ENCODE measurements at places on chromosomes 3 and 15.

- no peak for DNase-seq
Measured at GRCh38 chr3:45078910-45079522, 52.9 kb downstream of the CLEC3B start.

DNA sequence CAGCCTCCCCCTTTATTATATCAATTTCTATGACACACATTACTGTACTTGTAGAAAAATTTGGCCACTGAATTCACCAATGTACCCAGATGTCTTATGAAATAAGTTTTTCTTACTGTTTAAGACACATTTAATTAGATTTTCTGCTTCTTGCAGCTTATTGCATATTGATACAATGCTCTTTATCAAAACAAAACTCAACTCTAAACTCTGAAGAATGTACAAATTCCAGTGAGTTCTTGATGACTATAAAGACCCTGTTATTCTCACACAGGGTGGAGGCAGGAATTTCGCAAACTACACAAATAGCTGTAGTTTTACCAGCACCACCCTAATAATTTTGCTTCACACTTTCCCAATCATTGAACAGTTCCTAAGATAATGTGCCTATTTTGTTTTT, 22.0 kb downstream of the CMTM6 start:
- DNase-seq = no peak

DNA sequence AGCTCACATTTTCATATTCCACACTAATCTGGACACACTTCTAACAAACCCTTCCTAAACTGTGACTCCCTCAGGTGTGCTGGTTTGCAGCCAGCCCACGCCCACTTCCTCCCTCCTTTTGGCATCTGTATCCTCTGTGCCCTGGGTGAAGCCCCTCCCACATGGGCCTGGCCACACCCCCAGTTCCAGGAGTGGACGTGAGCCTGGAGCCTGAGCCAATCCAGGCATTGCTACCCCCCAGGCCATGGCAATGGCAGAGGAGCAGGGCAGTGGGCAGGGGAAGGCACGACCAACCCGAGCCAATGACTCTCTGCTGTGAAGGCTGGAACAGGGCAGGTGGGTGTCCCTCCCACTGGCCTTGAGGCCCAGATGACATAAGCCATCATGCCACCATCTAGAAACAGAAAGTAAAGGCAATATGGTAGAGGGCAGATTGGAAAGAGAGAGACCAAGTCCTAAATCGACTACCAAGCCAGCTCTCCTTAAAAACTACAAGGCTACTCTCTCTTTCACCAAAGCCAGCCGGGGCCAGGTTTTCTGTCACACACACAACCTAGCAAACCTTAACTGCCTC, 18.6 kb downstream of the FAM174B start:
- no peak for DNase-seq

DNA sequence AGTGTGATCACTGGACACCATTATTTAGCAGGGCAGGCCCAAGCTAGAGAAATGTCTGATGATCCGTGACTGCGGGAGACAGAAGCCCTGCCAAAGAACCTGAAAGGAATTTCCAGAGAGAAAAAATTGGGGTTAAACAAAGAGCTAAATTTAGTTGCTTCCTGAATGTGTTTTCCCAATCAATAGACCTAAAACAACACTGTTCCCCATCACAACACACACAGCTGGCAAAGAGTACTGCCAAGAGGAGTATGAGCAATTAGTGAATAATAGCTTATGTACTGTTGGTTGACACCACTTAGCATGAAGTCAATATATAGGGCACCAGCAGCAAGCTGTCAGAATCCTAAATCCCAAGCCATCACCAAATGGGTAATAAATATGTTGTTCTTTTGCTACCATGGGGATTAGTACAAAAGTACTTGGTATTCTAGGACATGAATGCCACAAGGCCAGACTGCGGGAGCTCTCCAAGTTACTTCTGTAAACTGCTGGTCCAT, 35.7 kb downstream of the CLK3 start:
- no peak for DNase-seq

GRCh38 chr3:142982038-142982773, 18.7 kb upstream of the PAQR9 start:
- no peak for DNase-seq

DNA sequence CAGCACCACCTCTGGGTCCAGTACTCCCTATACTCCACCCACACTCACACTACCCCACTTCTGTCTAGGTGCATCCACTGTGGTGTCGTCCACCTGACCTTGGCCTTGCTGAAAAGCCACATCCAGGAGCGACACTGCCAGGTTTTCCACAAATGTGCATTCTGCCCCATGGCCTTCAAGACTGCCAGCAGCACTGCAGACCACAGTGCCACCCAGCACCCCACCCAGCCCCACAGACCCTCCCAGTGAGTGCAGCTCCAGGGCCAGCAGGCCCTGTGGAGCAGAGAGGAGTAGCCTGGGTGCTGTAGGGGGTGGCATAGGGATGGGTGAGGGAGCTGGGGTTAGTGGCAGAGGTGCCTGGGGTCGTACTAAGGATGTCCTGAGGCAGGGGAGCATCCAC, 19.4 kb upstream of the ALPK3 start:
- DNase-seq = no peak

DNA sequence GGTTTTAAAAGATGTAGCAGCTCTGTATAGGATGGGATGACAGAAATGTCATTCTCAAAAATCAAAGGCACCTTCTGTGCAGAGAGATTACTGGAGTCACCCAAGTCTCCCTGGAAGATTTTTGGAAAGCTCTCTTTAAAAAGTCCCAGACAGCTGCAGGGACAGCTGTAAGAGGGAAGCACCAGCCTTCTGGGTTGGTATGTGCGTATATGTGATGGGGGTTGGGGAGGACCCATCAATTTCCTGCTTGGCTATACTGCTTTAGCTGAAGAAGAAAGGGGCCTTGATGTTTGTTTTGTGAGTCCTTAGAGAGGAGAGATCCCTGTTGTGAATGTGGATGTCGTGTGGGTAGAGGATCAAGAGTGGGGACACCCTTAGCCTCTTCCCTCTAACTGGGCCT, 5.4 kb upstream of the SEC11A start:
- DNase-seq = no peak

DNA sequence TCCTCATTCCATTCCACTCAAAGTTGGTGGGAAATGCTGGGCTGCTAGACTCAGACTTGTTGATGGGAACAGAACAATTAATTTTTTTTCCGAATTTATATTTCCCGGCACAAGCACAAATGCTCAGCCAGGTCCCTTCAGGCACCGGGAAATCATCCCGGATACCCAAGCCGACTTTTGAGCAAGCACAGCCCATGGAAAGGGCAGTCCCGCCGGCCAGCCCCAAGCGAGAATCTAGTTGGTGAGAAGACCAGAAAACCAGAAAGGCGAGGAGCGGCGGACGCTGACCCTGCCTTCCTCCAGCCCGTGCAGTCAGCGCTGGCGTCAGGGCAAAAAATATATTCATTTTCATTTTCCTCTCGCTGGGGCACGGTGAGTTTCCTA, 763 bp upstream of the ZIC4 start:
- DNase-seq = no peak

- no peak for DNase-seq
Measured at GRCh38 chr3:115651087-115651486, 27.8 kb downstream of the GAP43 start.
